ENCODE measurements at places on chromosomes 5 and 9.

DNA sequence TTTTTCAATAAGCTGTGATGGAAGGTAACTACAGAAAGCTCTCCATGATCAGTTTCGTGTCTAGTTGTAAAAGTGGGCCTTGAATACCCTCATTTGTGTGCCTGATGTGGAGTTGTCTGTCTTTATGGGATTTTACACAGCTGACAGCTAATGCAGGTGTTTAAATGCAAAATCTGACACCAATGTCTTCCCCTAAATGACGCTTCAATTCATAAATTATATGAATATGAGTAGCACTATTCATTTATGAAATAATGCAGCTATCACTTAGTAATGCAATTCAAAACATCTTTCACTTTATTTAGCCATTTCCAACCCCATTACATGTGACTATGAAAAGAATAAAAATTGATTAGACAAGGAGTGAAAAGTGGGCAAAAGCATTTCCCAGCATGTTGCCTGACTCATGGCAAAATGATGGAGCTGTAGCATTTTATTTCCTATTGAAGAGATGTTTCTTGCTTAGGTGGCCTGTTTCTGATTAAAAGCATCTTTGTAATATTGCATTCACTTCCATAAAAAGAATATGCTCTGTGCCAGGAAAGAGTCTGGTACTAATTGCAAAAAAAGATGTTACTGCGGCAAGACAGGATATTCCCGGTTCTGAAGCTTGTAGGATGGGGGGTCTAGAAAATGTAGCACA is 116.7 kb upstream of the HAPLN1 start:
- no peak overlapping the region for H3K4me3 ChIP-seq
- H3K27me3 ChIP-seq, result no peaks in the 10 kb centered on the region
- no peak overlapping the region for H3K27ac ChIP-seq
- no peak for DNase-seq
- no peaks in the 10 kb centered on the region for H3K4me1 ChIP-seq

- DNase-seq, result no peak
- H3K27ac ChIP-seq, result no peak overlapping the region
- H3K4me3 ChIP-seq, result no peak overlapping the region
- H3K36me3 ChIP-seq, result no peaks in the 10 kb centered on the region
- peaks cover 3% of the 10 kb centered on the region for H3K27me3 ChIP-seq
Measured at GRCh38 chr9:93230601-93231000, 46.7 kb downstream of the WNK2 start.

DNA sequence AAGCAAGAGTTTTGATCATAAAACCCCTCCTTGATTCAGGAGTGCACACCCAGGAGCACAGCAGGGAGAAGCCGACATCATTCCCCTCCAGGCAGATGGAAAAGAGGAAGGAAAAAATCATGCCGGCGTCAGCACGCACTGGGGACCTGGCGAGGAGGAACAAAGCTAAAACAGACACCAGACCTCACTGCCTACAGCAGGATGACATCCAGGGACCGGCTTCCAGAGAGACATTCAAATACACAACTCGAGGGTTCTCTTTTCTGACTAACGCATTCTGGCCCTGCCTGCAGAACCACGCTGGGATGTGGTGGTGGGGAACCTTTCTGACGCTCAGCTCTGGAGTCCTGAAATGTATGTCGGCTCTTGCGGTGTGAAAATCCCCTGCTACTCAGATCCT is 2.7 kb downstream of the UBAC1 start:
- no peak for DNase-seq
- H3K4me3 ChIP-seq, result no peak overlapping the region
- peaks cover 13% of the 10 kb centered on the region for H3K4me1 ChIP-seq
- H3K27ac ChIP-seq, result no peak overlapping the region

- H3K36me3 ChIP-seq, result peaks cover 21% of the 10 kb centered on the region
- H3K27ac ChIP-seq, result peak overlapping the region; percentile 65
- H3K4me1 ChIP-seq, result peaks cover 81% of the 10 kb centered on the region
- no peaks in the 10 kb centered on the region for H3K27me3 ChIP-seq
Measured at GRCh38 chr9:113566016-113566711, 102.6 kb downstream of the RGS3 start.

- H3K4me1 ChIP-seq, result peaks cover 13% of the 10 kb centered on the region
- no peaks in the 10 kb centered on the region for H3K36me3 ChIP-seq
- no peak overlapping the region for H3K27ac ChIP-seq
- DNase-seq, result peak; percentile 45
- H3K27me3 ChIP-seq, result no peaks in the 10 kb centered on the region
Measured at GRCh38 chr5:83281658-83282057, 189.9 kb upstream of the VCAN start.

DNA sequence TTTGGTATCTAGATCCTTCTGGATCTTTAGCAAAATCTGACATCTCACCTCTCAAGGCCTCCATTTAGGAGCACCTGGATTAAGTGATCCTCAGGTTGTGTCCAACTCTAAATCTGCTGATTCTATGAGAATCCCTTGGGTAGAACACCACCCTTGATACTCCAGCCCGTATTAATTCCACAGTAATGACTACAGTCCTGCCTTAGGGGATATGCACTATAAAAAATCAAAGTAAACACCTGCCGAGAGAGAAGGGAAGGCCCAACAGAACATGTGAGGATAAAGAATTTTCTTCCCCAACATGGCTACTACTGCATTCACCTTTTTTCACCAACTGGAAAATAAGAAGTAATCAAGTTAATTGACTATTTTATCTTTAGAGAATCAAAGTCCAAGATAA is 27.6 kb downstream of the DAP start:
- H3K27me3 ChIP-seq, result no peaks in the 10 kb centered on the region
- no peak overlapping the region for H3K27ac ChIP-seq
- no peak for DNase-seq
- peaks cover 18% of the 10 kb centered on the region for H3K4me1 ChIP-seq
